ENCODE measurements at places on chromosomes 2 and 18.

- no peak for DNase-seq
These were observed 13.8 kb downstream of the FANCL start for GRCh38 chr2:58227171-58227917.

DNA sequence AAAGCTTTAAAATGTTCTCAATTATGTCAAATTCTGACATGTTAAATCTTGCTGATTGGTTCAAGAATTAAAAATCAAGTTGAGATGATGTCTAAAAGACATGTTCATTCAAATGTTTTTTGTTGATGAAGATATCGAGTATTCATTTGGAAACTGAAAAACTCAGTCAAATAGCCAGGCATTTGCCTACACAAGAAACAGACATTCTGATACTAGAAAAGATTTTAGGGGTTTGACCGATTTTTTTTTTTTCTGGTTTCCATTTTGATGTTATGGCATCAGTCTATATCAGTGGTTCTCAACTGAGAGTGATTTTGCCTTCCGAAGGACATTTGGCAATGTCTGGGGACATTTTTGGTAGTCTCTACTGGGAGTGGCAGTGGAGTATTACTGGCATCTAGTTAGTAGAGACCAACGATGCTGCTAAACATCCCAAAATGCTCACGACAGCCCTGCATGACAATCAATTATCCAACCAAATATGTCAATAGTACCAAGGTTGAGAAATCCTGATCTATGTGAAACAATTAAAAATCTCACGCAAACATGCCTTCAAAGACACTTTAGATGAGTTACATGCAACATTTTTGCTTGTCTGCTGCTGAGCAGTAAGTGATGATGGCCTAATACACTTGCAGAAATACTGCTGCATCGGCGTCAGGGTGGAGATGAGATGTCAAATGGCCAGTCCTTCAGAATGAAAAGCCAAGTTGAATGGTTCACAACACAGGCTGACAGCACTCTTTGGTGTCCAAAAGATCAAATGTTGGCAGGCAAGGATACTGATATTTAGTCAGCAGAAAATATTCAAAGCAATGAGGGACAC is 12.5 kb downstream of the RASGRP3 start:
- DNase-seq = no peak

DNA sequence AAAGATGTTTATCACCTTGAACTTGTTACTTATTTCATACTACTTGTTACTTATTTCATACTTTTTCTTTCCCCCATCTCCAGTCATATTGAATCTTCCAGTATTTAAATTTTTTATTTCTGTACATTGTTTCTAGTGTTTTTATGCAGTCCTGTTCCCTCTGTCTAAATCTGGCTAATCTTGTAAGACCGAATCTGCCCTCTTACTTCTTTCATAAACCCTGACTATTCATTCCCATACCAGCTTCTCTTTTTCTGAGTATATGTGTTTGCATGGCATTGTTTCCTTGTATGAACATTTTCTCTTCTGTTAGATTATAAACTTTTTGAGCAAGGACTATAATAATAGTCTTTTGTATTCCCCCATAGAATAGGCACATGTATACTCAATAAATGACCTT is 131.7 kb downstream of the TAF4B start:
- no peak for DNase-seq

DNA sequence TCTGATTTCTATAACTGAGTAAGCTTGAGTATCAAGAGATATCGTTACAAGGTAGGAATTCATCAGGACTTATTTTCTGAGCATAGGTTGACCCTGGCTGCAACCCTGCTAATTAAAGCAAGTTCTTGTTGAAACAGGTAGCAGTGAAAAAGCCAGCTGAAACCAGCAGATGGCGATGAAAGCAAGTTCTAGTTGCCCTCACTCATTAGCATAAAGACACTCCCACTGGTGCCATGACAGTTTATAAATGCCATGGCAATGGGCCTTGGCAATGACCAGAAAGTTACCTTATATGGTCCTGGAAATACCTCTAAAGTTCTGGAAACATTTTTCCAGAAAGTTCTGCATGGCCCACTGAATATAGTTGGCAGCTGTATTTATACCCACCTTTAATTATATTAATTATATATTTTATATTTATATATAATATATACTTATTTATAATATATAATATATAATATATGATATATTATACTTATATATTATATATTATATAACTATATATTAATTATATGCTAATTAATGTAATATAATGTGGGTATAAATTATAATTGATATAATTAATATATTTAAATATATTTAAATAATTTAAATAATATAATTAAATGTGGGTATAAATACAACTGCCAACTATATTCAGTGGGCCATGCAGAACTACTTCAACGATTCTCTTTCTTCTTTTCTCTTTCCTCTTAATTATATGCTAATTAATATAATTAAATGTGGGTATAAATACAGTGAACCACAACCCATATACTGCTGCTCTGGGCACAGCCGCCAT is 188.0 kb downstream of the CDH7 start:
- no peak for DNase-seq

- no peak for DNase-seq
These were observed 574.1 kb downstream of the SATB2 start for GRCh38 chr2:198883604-198884003.

DNA sequence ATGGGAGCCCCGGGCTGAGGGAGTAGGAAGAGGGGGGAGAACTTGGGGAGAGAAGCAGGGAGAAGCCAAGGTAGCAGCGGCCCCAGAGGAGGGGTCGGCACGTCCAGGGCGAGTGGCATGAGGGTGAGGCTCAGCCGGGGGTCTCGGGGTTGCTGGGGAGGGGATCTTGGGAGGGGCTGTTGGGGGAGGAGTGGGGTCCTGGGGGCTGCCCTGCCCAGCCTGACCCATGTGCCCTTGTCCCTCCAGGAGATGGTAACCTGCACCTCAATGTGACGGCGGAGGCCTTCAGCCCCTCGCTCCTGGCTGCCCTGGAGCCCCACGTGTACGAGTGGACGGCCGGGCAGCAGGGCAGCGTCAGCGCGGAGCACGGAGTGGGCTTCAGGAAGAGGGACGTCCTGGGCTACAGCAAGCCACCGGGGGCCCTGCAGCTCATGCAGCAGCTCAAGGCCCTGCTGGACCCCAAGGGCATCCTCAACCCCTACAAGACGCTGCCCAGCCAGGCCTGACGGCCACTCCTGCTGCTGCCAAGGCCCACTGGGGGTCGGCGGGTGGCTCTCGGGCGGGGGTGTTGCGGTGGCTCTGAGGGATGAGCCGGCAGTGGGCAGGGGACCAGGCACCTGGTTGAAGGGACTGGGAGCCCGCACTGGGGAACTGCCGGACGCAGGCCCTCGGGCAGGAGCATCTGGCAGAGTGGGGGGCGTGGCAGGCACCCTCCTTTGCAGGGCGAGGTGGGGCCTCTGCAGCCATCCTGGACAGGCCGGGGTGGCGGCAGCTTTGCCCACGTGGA is 9.0 kb upstream of the GAL3ST2 start:
- DNase-seq = no peak

DNA sequence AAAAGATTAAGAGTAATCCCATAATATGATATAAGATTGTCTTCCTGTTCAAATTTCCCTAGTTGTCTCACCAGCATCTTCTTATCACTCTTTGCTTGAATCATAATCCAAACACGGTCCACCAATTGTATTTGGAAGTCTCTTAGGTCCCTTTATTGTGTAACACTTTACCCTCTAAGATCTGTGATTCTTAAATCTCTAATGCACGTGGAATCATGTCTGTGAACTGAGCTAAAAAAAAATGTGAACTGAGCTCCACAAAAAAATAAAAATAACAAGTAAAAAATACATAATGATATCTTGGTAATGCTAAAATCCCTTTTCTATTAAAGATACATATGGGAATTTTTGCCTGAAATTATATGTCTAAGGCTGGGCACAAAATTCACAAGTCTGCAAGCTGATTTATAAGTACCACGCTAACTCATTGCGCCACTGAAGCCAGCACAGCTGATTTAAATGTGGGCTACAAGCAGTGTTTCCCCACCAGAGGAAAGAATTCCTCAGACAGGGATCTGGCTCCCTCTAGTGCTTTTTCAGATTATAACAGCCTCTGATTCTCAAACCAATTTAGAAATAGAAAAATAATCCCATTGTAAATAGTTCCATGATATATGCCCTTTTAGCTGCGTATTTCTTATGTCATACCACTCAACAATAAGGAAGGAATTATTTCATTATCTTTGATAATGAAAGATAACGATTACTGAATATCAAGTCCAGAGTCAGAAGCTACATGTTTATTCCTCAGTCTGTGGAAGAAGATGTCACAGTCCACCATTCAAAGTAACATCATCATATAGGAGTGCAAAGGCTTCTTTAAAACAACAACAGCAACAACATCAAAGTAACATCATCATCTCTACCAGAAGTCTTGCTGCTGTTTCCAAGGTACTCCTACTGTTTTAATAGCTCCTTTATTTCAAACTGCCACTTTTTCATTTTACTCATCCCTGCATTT is 22.9 kb downstream of the RBM43 start:
- peak; percentile 27 for DNase-seq

DNA sequence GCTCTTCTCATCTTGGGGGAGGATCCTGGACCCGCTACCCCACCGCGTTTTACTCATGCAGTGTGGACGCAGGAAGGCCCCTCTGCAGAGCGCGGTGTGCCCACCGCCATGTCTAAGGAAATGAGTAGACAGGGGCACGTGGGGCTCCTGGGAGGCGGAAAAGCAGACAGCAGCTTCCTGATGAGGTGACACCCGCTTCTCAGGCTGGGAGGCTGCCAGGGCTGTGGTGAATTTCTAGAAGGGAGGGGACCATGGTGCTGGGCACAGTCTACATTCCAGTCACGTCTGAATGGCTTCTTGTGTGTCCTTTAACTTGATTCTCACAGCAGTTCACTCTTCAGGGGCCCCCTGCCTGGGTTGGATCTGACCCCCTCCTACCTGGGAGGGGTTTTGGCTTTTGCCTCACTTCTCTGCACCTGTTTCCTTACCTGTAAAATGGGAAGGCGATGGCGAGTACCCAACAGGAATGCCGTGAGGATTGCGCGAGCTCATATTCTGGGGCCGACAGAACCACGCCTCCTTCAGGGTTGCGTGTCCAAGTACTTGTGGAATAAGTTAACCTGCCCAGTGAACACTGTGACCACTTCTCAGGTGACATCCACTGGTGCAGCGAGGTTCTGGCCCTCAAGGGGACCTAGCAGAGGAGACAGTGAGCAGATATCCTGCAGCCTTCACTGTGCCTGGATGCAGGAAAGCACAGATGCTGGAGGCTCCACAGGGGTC is 32.3 kb upstream of the MBP start:
- DNase-seq = no peak

DNA sequence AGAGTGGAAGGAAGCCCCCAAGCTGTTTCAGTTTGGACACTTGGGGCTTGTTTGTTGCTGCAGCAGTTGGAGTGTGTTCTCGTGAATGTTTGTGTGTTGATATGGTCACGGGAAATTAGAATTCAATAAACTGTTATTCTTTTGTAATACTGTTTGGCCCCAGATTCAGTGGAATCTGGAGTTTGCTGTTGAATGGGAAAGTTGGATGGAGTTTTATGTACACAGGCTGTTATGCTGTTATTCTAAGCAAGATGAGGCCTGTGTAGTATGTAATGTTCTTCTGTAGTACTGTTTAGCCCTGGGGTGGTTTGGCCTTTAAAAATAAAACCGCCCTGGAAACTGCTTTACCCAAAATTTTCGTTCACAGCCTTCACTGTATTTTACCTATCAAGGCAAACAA is 810.4 kb upstream of the HS6ST1 start:
- DNase-seq = no peak

GRCh38 chr18:8858888-8859511 is 153.6 kb downstream of the MTCL1 start:
- DNase-seq = no peak

DNA sequence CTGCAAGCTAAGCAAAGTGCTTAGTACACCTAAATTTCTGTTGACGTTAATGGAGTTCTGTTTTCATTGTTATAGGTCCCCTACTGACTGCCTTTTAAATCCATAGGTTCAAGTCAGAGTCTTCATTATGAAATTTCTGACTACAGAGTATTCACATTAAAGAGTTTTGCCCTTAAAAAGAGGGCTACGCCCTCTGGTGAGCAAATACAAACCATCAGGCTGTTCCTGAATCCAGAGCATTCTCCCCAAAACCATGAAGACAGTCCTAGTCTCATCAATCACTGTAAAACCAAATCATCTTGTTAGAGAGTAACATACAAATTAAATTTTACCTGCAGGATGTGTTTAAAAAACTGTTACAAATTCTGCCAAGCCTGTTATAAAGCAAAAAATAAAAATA is 1091.7 kb downstream of the TDRD15 start:
- DNase-seq = no peak

- no peak for DNase-seq
These were observed 563.1 kb upstream of the LINC00305 start for GRCh38 chr18:64712035-64712434.

- peak; percentile 14 for DNase-seq
These were observed 492.0 kb downstream of the TNS1 start for GRCh38 chr2:217510771-217511291.

DNA sequence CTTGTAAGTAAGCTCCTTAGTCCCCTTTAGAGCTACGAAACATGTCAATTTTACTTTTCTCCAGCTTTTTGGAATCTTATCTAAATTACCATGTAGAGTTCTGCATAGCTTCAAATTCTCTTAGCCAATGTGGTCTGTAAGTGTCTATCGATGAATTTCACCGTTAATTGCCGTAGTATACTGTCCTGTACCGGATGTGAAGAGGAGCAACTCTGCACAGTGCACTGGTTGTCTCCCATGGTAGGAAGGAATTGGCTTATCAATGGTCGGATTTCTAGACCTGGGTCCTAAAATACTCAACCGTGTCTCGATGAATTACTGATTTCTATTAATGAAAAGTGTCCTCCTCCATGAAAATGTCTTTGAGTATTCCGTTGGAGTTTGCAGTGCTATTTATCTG is 1.9 kb downstream of the NOP58 start:
- no peak for DNase-seq

GRCh38 chr18:79477711-79478483 is 82.2 kb downstream of the NFATC1 start:
- no peak for DNase-seq

GRCh38 chr2:176917-177316 is 86.9 kb downstream of the SH3YL1 start:
- DNase-seq = no peak

DNA sequence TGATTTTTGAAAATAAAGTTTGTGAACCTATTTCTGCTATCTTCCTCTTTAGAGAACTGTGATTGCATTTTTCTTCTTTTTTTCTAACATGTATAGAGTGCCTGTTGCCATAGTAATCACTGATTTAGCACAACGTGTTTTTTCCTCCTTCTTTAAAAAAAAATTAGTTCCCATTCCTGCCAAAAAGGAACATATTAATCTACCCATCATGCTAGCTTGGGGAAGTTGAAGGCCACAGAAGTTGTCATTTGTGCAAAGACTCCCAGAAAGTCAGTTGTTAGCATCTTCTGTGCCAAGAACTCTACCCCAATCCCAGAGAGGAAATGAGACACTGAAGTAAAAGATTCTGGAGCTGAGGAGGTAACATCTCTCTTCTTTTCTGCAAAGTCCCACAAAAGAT is 57.3 kb downstream of the SLC8A1 start:
- DNase-seq = no peak

- no peak for DNase-seq
These were observed 1.5 kb downstream of the EPAS1 start for GRCh38 chr2:46298522-46299353.

- DNase-seq = no peak
These were observed 66.0 kb downstream of the TTC32 start for GRCh38 chr2:19835781-19836281.

All from activated CD4-positive, alpha-beta T cell treated with anti-CD3 and anti-CD28 coated beads for 24 hours (primary cell).